ENCODE measurements at places on chromosomes 16 and 17.

DNA sequence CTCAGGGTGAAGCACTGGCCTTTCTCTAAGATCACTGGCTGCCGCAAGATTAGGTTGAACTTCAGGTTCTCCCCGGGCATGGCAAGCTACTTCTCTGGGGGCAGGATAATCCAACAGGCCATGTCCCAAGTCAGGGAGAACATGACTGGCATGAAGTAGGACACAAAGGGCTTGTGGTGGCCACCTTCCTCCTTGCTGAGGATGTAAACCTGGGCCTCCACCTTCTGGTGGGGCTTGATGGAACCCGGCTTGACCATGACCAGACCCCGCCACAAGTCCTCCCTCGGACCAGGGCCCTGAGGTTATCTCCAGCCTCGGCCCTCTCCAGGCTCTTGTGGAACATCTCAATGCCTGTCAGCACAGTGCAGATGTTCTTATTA lies 211.1 kb upstream of the WSB1 start:
- no peak for DNase-seq

DNA sequence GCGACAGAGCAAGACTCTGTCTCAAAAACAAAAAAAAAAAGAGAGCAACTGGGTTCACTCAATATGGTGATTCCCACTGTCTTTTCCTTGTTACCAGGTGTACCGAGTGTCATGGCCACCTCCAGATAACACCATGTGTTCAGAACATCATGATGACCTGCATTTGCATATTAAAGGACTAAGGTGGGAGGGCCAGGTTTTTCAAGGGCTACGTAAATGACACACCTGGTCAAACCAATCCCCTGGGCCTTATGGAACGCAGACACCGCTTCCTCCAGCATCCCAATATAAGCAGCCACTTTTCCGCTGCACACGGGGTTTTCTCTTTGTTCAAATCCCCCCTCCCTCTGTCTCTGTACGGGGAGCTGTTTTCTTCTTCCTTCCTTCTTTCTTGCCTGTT lies 29.3 kb downstream of the WSCD1 start:
- no peak for DNase-seq

- no peak for DNase-seq
Measured at GRCh38 chr17:16001226-16001897, 1.7 kb downstream of the TTC19 start.

DNA sequence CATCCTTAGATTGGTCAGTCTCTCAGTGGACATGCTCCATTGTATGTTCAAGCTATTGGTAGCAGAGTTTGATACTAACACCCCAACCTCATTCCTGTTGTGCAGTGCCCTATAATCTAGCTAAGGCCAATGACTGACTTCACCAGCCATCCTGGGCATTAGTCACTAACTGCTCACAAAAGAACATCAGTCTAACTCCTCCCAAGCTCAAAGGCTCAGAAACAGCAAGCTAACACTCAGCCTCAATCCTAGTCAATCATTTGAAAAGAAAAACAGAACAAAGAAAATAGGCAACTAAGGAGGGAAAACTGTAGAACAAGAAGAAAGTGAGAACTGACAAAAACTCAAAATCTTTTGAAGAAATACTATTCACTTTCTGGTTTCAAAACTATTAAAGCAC lies 199.1 kb upstream of the C17orf78 start:
- DNase-seq, result peak; percentile 62

Measured in fibroblast of lung (primary cell).